ENCODE measurements at places on chromosomes 5 and 9.

DNA sequence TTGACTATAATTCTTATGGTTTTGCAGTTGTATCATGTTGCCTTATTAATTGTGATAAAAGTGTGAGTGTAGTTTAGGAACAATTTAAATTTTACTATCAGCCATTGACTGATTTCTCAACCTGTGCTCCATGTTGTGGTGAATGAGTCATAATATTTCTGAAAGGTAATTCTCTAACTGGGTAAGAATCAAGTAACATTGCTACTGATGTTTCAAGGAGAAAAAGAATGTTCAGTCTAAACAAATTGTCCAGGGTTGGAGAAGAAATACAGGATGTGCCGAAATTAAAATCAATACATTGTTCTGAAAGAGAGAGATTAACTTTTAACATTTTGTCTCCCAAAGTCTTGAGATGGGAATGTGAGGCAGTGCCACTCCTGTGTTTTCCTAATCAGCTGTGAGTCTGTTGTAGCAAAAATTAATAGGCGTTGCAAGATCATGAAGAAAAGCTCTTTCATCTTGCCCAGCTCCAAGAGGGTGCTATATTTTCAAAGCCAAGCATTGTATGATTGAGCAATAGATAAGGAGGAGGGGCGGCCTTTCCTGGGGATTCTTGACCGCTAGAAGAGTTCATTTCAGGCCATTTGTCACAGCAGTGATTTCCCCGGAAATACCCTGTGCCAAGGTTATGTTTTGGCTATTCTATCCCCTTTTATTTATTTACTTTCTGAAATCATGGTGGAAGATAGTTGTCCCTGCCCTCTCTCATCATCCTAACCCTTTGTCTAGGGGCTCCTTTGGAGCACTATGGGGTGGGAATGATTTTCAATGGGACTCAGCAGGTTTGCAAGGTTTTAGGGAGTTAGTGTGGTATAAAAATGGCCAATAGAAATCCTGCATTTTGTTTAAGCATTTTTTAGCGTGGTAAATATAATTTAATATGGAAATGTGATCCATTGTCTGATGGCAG lies 151.6 kb downstream of the FOCAD start:
- no peak for DNase-seq

- DNase-seq, result no peak
Observed at GRCh38 chr9:35882996-35883395, 12.8 kb upstream of the OR13J1 start.

- no peak for DNase-seq
Observed at GRCh38 chr9:92141144-92142129, 26.2 kb upstream of the SPTLC1 start.

DNA sequence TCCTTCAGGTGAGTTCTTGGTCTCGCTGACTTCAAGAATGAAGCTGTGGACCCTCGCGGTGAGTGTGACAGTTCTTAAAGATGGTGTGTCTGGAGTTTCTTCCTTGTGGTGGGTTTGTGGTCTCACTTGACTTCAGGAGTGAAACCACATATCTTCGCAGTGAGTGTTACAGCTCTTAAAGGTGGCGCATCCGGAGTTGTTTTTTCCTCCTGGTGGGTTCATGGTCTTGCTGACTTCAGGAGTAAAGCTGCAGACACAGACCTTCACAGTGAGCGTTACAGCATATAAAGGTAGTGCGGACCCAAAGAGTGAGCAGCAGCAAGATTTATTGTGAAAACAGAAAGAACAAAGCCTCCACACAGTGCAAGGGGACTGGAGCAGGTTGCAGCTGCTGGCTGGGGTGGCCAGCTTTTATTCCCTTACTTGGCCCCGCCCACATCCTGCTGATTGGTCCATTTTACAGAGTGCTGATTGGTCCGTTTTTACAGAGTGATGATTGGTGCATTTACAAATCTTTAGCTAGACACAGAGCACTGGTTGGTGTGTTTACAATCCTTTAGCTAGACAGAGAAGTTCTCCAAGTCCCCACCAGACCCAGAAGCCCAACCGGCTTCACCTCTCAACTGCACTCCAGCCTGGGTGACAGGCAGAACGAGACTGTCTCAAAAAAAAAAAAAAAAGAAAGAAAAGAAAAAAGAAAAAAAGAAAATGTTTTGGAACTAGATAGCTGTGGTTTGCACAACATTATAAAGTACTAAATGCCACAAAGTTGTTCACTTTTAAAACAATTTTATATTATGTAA lies 9.1 kb upstream of the ERMP1 start:
- no peak for DNase-seq

DNA sequence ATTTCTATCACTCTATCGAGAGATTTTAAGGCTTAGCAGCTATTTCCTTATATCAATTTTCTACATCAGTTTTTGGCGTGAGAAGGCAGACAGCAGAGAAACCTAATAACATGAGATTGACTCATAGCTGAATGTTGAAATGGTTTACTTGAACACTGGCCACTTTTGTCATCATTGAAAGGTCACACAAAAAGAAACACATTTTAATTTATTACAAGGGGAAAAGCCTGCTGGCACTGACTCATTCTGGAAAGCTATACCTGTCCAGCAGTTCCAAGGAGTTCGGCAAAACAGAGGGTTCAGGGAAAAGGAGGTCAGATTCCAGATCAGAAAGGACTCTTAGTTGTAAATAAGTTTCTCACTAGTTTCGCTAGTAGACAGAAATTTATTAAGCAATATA lies 566.4 kb downstream of the DNAH5 start:
- no peak for DNase-seq

- no peak for DNase-seq
Observed at GRCh38 chr5:56574778-56575177, 240.6 kb upstream of the MAP3K1 start.

- DNase-seq, result peak; percentile 70
Observed at GRCh38 chr9:124771021-124771866, at the start of gene NR6A1. Gene NR6A1, minus strand, starts transcription at chr9:124771311.

- DNase-seq, result no peak
Observed at GRCh38 chr5:179327021-179327735, 18.1 kb downstream of the ADAMTS2 start.

DNA sequence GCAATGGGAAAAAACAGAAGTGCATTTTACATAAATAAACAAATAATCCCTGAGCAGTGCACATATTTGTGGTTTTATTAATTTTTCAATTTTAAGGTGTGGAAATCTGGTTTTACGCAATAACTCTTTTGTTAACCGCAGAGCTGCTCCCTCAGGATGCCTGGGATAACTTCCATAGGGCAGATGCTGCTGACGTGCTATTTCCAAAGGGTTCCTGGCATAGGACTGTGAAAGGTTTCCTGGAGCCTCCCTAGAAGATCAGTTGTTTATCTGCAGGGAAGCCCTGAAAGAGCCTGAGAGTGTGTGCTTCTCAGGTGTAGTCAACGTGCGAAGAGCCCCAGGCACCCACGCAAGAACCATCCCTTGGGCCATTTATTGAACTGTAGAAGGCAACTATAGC lies 443.5 kb downstream of the PLK2 start:
- no peak for DNase-seq

GRCh38 chr5:178454821-178455479 lies 135.2 kb downstream of the COL23A1 start:
- no peak for DNase-seq

GRCh38 chr9:125066839-125067619 lies 76.3 kb downstream of the SCAI start:
- DNase-seq, result no peak

- no peak for DNase-seq
Observed at GRCh38 chr5:89297066-89297465, 414.1 kb upstream of the MEF2C start.

DNA sequence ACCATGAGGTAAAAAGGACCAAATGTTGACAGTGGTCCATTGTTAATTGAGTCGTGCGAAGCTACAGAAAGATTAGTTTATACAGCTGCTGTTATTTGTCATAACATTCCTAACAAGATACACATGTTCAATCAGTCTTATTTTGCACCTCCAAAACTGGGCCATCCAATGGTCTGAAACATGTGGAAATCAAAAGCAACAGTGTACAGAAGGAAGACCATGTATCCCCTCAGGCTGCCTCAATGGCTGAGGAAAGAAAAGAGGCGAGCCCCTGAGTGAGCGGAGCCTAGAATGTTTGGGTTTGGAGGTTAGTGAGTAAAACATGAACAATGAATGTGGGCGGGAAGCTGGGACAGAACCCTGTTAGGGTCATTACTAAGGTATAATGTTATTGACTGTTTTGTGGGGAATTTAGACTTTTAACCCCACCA lies 35.6 kb downstream of the NFIB start:
- peak; percentile 77 for DNase-seq

GRCh38 chr9:137534256-137535119 lies 15.7 kb downstream of the PNPLA7 start:
- DNase-seq, result no peak

GRCh38 chr9:105141146-105141975 lies 103.1 kb upstream of the SLC44A1 start:
- no peak for DNase-seq

GRCh38 chr5:135834639-135835529 lies at the start of gene SLC25A48:
Gene SLC25A48, plus strand, starts transcription at chr5:135834663. Its CDS starts 185 bp downstream, at chr5:135834848.
- DNase-seq, result no peak

DNA sequence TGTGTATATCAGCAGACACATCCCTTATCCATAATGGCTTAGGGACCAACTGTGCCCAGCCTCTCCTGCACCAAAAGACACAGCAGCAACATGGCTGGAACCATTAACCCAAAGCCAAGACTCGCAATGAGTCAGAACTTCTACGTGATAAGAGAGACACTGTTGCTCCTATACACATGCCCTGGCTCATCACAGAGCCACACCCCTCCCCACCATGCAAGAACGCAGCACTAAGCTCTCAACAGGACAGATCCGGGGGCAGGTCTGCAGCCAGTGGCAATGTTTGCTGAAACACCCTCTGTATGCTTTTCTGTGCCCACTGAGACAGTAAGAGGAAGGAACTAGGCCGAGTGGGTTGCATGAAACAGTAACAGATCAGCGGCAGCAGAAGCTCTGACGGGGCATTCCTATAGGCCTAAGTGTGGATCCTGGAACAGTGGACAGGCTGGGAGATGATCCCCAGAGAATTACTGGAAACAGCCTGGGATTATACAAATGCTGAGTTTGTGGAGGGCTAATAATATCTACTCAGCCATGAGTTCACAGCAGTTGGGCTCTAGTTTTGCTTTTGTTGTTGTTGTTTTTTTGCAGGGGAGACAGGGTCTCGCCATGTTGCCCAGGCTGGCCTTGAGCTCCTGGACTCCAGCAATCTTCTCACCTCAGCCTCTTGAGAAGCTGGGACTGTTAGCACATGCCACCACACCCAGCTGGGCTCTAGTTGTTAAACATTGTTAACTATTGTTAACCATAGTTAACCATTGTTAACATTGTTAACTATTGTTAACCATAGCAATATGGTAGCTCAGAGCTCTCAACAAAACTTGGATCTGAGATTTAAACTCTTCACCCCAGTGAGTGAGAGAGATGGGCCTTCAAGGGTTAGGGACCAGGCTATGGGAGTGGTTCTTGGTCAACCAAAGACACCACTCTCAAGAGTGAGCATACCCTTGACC lies 41.0 kb downstream of the B4GALT1 start:
- no peak for DNase-seq

DNA sequence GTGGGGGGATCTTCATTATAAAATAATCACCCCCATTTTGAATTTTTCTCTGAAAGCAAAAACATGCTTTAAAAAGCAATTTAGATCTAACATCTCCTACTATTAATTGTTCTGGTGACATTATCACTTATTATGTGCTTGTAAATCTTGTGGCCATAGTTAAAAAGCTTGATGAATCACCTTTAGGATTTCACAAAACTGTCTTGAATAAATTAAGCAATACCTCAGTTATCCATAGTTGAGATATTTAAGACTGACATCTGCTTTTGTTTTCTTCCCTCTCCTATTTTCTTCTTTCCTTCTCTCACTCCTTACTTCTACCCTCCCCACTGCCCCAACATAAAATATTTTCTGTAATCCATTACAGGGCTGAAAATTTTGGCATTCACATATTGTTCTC lies 84.8 kb downstream of the SLC1A3 start:
- DNase-seq, result no peak

GRCh38 chr5:150329038-150329437 lies 26.3 kb upstream of the ARSI start:
- no peak for DNase-seq

DNA sequence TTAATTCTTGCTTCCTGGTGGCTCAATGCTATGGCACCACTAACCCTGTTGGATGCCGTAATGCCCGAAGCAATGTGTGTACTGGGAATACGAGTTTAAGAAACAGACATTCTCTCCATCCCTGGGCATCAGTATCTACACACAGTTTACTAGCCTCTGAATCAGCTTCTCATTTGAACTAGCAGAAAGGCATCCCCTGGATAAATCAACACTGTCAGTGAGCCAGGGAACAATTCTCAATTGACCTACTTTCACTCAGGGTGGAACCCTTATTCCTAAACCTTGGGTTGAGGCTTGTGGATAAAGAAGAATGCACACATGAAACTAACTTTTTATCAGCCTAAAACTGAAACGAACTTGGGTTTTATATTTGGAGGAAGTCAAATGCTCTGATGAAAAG lies 331.0 kb downstream of the GADD45G start:
- no peak for DNase-seq

- no peak for DNase-seq
Observed at GRCh38 chr5:142900927-142901326, 130.8 kb downstream of the ARHGAP26 start.

DNA sequence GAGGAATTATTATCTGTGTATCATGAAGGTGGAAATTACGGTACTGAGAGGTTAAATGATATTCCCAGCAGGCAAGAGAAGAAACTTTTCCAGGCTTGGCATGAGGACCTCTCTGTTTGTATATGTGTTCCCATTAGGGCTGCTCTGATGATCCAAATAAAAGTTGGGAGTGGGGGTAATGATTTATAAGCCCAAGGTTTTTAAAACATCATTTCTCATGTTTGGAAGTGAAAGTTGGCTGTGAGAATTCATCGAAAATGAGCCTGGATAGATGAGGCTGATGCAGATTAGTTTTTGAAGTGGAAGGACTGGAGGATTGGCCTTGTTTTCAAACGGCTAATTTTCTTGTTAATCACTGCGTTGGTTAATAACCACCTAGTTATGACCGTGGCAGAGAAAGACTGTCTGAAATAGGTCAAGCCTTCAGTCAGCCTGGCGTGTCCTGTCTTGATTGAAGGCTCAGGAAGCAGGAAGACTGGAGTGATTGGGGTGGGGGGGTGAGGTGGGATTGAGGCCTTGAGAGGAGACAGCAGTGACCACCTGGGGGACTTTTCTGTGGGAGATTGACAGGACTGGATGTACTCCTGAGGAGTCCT lies 391.0 kb upstream of the WWC1 start:
- no peak for DNase-seq

DNA sequence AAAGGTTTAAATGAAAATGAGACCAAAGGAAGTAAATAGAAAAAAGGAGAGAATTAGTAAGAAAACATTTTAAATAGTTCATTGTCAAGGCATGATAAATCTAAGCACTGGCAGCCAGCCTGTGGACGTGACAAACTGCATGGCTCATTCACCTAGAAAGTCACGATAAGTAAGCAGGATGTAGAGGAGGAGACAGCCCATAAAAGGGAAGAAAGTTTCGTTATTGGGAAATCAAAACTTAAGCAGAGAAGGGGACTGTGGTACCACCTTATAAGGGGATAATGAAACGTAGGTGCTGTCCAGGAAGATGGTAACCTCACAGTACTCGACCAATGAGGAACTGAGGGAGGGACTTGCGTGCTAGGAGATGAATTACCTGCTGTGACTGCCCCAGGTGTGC lies 494.5 kb upstream of the GRAMD2B start:
- no peak for DNase-seq

- no peak for DNase-seq
Observed at GRCh38 chr9:127598839-127599549, 13.1 kb upstream of the STXBP1 start.

- no peak for DNase-seq
Observed at GRCh38 chr5:14946815-14947620, 75.4 kb upstream of the ANKH start.

GRCh38 chr9:26163931-26164330 lies 485.7 kb upstream of the TUSC1 start:
- peak; percentile 35 for DNase-seq
